Karpas-422 (cell line): ENCODE measurements at places on chromosomes 11 and 22.

- H3K4me3 ChIP-seq, result no peak overlapping the region
- no peaks in the 10 kb centered on the region for H3K36me3 ChIP-seq
- no peak for DNase-seq
- no peak overlapping the region for H3K27ac ChIP-seq
- no peaks in the 10 kb centered on the region for H3K4me1 ChIP-seq
- no peaks in the 10 kb centered on the region for H3K27me3 ChIP-seq
Observed at GRCh38 chr11:61021661-61022212, 50.3 kb downstream of the CD6 start.

- H3K4me1 ChIP-seq, result no peaks in the 10 kb centered on the region
- H3K36me3 ChIP-seq, result no peaks in the 10 kb centered on the region
- no peak overlapping the region for H3K4me3 ChIP-seq
- DNase-seq, result no peak
Observed at GRCh38 chr11:15446929-15447328, 332.2 kb downstream of the INSC start.

DNA sequence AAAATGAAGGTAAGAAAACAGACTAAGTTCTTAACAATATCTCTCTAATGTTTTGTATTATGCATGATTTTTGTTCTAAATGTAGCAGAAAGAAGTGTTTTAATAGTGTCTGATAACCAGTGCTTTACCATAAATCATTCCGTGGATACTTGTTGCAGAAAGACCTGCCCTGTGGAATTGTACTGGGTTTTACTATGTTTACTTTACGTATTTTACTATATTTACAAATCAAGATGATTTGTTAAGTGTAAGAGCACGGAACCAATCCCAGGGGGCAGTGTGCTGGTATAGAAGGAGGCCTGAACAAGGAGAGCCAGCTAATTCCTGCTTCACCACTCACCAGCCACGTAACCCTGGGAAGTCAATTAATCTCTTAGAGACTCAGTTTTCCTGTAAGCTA, 1.4 kb downstream of the HTR3B start:
- H3K4me1 ChIP-seq, result peaks cover 35% of the 10 kb centered on the region
- no peaks in the 10 kb centered on the region for H3K27me3 ChIP-seq
- H3K27ac ChIP-seq, result no peak overlapping the region
- no peak for DNase-seq
- H3K4me3 ChIP-seq, result no peak overlapping the region

DNA sequence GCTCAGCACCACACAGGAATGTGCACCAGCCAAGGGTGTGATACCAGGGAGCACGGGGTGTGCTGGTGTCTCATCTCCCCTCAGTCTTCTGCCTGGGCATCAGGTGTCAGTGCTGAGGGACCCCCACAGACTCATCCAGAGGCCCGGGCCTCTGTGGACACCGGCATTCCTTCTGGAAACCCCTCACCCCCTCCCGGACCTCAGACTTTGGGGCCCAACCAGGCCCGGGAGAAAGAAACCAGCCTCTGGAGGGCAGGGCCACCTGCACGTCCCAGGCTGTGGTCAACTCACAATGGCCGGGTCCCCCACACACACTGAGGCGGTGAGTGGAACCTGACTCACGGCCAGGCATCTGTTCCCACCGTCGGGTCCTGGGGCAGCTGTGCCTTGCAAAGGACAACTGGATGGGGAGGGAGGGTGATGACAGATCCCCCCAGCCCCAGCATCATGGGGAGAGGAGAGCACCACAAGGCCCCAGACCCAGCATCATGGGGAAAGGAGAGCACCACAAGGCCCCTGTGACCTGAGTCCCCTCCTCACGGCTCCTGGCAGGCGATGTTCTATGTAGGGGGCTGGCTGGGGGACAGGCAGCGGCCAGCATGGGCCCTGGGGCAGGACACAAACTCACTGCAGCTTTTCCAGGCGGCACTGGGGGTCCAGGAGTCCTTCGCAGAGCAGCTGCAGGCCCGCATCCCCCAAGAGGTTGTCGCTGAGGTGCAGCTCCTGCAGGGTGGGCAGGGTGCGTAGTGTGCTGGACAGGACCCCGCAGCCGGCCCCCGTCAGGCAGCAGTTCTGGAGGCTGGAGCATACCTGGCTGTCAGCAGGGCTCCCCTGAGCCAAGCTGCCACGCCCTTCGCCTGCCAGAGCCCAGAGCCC, 7.6 kb downstream of the RNH1 start:
- H3K4me1 ChIP-seq, result peaks cover 6% of the 10 kb centered on the region
- no peak overlapping the region for H3K27ac ChIP-seq
- H3K27me3 ChIP-seq, result no peaks in the 10 kb centered on the region
- no peak overlapping the region for H3K4me3 ChIP-seq
- no peak for DNase-seq
- peaks cover 4% of the 10 kb centered on the region; the same call in 1 of the 2 replicates for H3K36me3 ChIP-seq

- no peak overlapping the region for H3K4me3 ChIP-seq
- no peaks in the 10 kb centered on the region for H3K27me3 ChIP-seq
- no peaks in the 10 kb centered on the region for H3K36me3 ChIP-seq
- no peak for DNase-seq
- H3K27ac ChIP-seq, result no peak overlapping the region
- no peaks in the 10 kb centered on the region for H3K4me1 ChIP-seq
Observed at GRCh38 chr11:27612932-27613880, 87.0 kb downstream of the BDNF start.

DNA sequence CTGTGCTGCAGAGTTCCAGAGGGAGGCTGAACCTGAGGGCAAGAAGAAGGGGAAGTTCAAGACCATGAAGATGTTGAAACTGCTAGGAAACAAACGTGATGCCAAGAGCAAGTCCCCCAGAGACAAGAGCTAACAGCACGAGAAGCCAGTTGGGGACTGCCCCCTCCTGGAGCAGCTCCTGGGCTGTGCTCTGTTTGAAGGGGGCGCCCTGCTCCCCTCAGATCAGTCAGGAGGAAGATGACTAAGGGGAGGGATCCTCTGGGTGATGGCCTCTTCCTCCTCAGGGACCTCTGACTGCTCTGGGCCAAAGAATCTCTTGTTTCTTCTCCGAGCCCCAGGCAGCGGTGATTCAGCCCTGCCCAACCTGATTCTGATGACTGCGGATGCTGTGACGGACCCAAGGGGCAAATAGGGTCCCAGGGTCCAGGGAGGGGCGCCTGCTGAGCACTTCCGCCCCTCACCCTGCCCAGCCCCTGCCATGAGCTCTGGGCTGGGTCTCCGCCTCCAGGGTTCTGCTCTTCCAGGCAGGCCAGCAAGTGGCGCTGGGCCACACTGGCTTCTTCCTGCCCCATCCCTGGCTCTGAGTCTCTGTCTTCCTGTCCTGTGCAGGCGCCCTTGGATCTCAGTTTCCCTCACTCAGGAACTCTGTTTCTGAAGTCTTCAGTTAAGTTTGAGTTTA, 12.6 kb downstream of the C22orf23 start:
- no peaks in the 10 kb centered on the region for H3K27me3 ChIP-seq
- H3K36me3 ChIP-seq, result 0 out of 2 replicates have a peak, but pooled peaks cover 4% of the 10 kb centered on the region
- H3K27ac ChIP-seq, result no peak overlapping the region
- H3K4me1 ChIP-seq, result no peaks in the 10 kb centered on the region

DNA sequence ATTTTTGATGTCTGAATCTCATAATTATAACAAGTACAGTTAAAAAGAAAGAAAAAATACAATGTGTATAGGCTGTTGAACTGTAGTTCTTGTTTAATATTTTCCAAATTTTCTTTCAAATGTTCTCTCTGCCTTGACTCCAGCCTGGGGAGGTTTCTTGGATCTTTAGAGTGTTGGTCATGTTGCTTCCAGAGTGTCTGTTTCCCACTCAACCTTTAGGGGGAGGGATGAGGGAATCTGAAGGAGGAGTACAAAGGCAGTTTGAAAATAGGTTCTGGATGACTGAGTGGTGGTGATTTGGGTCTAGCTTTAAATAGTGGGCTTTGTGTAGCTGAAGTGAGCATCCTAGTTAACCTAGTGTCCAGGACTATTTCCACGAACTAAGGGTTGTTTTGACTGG, 2.0 kb downstream of the CTNND1 start:
- H3K36me3 ChIP-seq, result no peaks in the 10 kb centered on the region
- no peak overlapping the region for H3K4me3 ChIP-seq
- DNase-seq, result no peak
- no peaks in the 10 kb centered on the region for H3K27me3 ChIP-seq
- H3K27ac ChIP-seq, result no peak overlapping the region

GRCh38 chr22:42651134-42651533, 1.9 kb upstream of the CYB5R3 start:
- no peak for DNase-seq
- no peak overlapping the region for H3K4me3 ChIP-seq

DNA sequence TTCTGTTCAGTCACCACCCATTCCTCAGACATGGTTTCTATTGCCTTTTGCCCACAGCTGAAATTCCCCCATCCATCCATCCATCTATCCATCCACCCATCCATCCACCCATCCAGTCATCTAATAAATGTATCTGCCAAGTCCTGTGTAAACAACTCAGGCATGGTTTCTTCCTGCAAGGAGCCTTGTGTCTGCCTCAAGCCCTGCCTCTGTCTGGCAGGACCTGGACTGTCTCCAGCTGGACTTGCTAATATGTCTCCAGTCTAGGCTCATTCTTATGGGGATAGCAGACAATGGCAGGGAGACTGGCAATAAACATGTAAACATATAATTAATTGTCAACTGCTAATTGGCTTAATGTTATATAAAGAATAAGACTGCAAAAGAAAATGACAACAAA, 64.7 kb upstream of the AMPD3 start:
- no peaks in the 10 kb centered on the region for H3K27me3 ChIP-seq
- no peak overlapping the region for H3K27ac ChIP-seq
- no peak for DNase-seq
- no peaks in the 10 kb centered on the region for H3K4me1 ChIP-seq

DNA sequence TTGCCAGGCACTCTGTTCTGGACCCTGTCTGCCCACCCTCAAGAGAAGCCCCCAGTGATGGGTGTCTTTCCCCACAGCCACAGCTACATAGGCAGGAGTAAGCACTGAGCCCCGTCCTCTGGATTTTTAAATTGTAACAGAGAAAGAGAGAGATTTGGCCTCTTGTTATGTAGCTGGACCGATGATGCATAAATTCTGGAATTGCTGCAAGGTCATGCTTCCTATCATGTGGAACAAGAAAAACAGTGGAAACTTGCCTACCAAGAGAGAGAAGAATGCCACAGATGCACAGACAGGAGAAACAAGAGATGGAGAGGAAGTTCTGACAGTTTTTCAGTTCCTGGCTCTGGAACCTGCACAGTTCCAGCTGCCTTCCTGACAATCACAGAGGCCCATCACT, 150.2 kb downstream of the ETS1 start:
- no peak for DNase-seq
- no peaks in the 10 kb centered on the region for H3K4me1 ChIP-seq
- H3K36me3 ChIP-seq, result no peaks in the 10 kb centered on the region
- no peak overlapping the region for H3K27ac ChIP-seq
- no peak overlapping the region for H3K4me3 ChIP-seq
- H3K27me3 ChIP-seq, result no peaks in the 10 kb centered on the region

DNA sequence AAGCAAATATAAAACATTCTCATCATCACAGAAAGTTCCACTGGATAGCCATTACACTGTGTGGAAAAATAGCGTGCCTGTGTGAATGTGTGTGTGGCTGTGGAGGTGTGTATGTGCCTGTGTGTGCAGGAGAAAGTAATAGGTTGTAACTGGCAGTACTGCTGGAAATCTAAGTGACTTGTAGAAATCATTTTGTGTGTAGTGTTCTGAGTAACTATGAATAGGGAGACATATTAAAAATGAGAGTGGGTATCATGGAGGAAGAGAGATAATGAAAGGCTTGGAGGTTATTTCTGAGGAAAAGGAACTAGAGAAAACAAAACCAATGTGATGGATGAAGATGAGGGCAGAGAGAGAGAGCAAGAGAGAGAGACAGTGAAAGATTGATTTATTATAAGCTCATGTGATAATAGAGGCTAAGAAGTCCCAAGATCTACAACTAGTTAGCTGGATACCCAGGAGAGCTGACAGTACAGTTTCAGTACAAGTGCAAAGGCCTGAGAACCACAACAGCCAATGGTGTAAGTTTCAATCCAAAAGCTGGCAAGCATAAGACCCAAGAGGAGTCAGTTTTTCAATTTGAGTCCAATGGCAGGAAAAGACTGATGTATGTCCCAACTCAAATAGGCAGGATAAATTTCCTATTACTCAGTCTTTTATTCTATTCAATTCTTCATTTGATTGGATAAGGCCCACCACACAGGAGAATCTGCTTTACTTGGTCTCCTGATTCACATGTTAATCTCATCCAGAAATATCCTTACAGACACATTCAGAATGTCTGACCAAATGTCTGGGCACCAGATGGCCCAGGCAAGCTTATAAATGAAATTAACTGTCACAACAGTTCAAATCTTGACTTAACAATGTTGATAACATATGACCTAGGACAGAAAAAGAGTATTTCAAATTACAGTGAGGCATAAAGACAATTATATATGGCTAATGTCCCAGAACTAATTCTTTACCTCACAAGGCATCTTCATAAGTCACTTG, 14.9 kb downstream of the KBTBD3 start:
- H3K4me3 ChIP-seq, result no peak overlapping the region
- H3K4me1 ChIP-seq, result no peaks in the 10 kb centered on the region
- H3K36me3 ChIP-seq, result no peaks in the 10 kb centered on the region
- H3K27ac ChIP-seq, result no peak overlapping the region

- H3K4me1 ChIP-seq, result no peaks in the 10 kb centered on the region
- DNase-seq, result peak; percentile 76
- no peaks in the 10 kb centered on the region for H3K36me3 ChIP-seq
- H3K4me3 ChIP-seq, result no peak overlapping the region
- no peaks in the 10 kb centered on the region for H3K27me3 ChIP-seq
- H3K27ac ChIP-seq, result no peak overlapping the region
Observed at GRCh38 chr11:131408025-131408640, 37.7 kb downstream of the NTM start.

GRCh38 chr11:86575208-86575855, 97.1 kb downstream of the ME3 start:
- no peaks in the 10 kb centered on the region; the same call in 1 of the 2 replicates for H3K27me3 ChIP-seq
- H3K4me1 ChIP-seq, result no peaks in the 10 kb centered on the region
- DNase-seq, result no peak
- H3K36me3 ChIP-seq, result no peaks in the 10 kb centered on the region
- no peak overlapping the region for H3K27ac ChIP-seq
